GM19239 (cell line): ENCODE measurements at places on chromosomes 7 and 10.

DNA sequence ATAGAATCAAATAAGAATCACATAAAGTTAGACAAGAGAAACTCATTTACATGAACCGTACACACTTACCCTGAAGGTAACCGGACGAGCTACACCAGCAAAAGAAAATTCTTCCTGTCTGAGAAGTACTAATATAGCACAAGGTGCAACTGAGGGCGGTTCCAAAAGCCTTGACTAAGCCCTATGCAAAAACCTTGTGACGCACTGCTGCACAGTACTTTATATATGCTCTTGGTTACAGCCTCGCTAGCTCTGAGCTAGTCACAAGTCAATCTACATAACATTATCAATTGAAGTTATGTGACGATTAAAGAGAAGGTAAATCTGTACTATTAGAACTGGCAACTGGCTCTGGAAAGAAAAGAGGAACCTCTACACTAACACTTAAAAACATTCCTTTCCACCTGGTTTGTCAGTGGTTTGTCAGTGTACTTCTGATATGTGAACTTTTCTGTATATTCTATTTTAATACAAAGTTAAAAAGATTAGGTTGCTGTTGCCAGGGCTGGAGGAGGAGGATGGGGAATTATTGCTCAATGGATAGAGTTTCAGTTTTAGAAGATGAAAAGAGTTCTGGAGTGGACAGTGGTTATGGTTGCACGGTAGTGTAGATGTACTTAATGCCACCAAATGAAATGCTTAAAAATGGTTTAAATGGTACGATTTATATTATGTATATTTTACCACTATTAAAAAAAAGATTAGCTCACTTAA is 21.6 kb downstream of the NT5C3A start:
- peak; percentile 32 for DNase-seq

DNA sequence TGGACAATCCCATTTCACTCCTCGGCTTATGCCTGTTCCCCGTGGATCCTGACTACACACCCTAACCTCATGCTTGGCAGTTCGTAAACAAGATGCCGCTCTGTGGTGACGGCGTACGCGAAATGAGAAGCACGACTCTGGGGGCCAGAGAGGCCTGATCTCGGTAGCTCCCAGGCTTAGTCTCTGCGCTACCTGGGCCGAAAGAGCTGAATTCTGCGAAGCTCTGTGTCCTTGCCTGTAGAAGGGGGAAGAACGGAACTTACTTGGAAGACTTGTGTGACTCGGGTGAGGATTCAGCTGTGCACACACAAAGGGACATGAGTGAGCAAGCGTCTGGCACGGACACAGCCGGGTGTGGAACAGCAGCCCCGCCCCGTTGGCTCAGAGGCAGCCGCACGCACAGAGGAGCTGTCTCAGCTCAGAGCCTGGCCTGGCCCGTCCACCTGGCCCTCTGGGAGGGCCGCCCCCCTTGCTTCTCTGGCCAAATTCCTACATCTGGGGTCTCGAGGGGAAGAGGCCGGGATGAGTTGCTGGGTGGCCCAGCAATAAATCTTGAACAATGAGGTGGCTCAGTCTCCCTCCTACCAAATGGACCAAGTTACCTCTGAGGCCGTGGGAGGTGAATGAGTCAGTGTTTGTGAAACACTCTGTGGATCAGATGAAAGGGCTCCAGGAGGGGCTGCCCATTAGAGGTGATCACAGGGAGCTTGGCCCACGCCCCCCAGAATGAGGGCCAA is 83.8 kb downstream of the PDGFA start:
- no peak for DNase-seq

DNA sequence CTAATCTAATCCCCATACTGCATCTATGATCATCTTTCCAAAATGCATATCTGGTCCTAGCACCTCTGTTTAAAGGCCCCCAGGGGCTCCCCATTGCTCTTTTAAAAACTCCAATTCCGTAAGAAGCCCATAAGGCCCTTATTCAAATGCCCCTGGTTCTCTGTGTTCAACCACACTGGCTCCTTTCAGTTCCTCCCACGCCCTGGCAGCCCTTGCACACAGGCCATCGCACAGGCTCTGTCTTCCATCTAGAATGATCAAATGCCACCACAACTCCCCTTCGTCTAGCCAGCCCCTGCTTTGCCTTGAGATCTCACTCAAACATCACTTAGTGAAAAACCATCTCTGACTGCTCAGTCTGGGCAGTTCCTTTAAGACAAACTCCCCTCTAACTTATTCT is 112.9 kb upstream of the LYZL2 start:
- peak; percentile 36 for DNase-seq

- peak; percentile 1 for DNase-seq
Observed at GRCh38 chr7:44293561-44294324, 31.7 kb downstream of the CAMK2B start.

GRCh38 chr7:44183386-44183785 is 5.9 kb downstream of the GCK start:
- no peak for DNase-seq

- DNase-seq: no peak
Observed at GRCh38 chr10:121800146-121800545, 127.7 kb downstream of the ATE1 start.

GRCh38 chr7:150376560-150376959 is 2.6 kb upstream of the ZNF775 start:
- DNase-seq: no peak

DNA sequence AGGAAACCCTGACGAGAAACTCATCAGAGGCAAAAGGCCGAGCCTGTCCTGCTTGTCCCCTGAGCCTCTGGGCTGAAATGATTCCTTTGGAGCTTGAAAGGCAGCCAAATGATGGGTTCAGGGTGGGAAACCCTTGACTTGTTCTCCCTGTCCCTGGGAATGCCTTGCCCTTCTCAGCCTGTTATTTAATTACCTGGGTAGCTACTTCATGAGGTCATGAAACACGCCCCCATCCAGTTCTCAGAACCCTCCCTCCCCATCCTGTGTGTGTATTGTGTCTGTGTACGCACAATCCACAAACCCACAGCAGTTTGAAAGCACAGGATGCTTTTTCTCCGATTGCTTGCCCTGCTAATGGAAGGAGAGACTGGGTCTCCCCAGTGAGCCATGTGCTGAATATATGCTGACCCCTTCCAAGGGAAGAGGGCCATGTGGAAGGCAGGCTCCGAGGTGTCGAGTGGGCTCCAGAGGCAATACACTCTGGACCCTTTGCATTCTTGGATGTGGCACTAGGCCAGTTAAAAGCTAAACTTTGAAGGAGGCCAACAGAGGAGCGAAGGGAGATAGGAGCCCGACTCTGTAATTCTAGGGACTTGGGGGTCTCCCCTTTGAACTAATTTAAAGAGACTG is 10.6 kb downstream of the DUSP5 start:
- DNase-seq: no peak

- no peak for DNase-seq
Observed at GRCh38 chr7:97468493-97468892, 263.4 kb upstream of the TAC1 start.

- DNase-seq: no peak
Observed at GRCh38 chr10:633279-634245, 55.9 kb downstream of the DIP2C start.

DNA sequence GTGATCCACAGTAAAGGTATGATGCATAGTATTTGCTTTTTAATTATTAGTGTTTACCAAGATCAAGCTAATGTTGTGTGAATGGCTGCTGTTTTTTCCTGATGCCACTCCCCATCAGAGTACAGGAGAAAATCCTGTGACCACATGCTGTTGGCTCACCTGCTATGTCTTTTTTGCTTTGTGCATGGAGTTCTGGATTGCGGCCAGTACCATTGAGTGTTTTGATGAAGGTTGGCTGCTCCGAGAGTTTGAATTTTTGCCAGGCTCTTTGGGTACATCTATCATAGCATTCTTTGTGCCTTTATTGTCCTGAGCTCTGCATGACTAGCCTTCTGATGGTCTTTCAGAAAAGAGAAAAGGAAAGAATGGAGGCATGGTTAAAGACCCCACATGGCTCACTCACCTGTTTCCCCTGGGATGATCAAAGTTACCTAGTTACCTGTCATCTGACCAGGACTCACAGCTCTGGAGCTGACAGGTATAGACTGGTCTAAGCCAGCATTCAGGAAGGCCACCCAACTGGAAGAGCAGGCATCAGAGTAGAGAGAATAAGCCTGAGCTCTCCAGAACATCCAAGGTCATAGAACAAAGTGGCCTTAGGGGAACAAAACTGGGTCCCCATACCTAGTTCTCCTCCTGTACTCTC is 11.8 kb upstream of the SGPL1 start:
- DNase-seq: no peak

DNA sequence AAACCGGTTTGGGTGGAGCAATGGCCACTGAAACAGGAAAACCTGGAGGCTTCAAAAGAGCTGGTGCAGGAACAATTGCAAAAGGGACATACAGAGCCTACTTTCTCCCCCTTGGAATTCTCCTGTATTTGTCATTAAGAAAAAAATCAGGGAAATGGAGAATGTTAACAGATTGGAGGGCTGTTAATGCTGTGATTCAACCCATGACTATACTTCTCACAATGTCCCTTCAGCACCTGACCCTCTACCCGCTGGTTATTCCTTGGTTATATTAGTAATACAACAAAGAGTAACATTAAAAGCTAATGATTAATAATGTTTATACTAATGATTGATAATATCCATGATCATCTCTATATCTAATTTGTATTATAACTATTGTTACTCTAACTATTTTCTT is 34.4 kb upstream of the AKR1C2 start:
- DNase-seq: no peak

DNA sequence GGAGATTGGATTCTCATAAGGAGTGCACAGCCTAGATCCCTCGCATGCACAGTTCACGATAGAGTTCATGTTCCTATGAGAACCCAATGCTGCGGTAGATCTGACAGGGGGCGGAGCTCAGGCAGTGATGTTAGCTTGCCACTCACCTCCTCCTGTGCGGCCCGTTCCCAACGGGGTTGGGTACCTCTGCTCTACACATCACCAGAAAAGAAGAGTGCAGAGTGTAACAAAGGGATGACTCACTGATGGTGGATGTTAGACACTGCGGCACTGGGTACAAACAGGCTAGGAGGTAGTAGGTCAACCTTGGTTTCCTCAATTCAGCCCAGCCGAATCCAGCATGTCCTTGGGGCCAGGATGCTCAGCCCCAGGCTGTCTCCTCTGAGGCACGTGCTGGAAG is 66.8 kb upstream of the CHST15 start:
- DNase-seq: no peak

- peak; percentile 30 for DNase-seq
Observed at GRCh38 chr10:24503461-24504320, 220.0 kb downstream of the ARHGAP21 start.

DNA sequence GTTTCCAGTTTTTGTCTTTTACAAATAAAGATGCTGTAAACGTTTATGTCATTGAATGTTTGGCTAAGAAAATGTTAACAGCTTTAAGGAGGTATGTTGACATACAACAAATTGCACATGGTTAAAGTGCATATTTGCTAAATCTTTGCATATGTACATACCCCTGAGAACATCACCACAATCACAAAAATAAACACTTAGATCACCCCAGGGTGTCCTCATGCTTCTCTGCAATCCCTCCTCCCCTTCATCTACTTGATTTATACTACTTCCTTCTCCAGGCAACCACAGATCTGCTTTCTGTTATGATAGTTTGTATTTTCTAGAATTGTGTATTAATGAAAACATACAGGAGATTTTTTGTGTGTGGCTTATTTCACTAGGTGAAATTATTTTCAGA is 209.5 kb downstream of the GLRX3 start:
- DNase-seq: no peak

- no peak for DNase-seq
Observed at GRCh38 chr7:124208173-124208572, 175.3 kb upstream of the TMEM229A start.

DNA sequence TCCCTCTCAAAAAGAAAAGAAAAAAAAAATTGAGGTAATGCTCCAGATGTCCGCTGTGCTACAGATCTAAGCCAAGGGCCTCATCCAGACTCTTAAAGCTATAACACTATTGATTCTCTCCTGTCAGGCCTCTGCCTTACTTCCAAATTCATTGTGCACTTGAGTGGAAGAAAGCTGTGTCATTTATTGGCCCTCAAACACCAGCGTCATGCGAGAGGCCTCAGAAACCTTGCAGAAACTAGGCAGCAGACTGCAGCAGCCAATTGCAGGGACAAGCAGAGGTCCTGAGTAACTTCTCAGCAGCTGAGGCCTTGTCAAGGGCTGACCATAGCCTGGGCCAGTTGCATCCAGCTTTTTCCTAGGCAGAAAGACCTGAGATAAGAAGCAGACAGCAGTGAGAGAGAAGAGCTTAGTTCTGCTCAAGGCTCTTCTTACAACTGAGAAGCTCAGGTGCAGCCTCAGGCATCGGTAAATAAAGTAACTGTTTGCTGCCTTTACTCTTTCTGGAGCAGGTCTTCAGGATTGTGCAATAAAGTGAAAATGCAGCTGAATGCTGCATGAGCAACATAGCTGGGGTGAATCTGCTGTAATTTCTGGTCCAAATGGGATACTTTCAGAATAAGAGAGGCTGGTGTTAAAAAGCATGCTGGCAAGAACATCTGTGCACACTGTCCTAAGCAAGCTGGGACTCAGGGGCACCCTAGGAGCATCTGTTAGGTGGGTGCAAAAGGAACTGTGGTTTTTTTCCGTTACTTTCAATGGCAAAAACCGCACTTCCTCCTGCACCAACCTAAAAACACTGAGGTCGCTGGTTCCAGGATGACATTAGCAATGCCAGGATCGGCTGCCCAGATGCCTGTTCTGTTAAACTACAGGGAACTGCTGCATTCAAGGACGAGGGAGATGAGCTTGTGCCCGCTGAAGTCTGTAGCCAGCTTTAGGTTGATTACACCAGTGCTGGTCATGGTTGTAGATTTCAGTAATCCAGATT is 181.8 kb upstream of the PFKP start:
- DNase-seq: no peak

- no peak for DNase-seq
Observed at GRCh38 chr10:7277867-7278266, 133.0 kb downstream of the SFMBT2 start.

DNA sequence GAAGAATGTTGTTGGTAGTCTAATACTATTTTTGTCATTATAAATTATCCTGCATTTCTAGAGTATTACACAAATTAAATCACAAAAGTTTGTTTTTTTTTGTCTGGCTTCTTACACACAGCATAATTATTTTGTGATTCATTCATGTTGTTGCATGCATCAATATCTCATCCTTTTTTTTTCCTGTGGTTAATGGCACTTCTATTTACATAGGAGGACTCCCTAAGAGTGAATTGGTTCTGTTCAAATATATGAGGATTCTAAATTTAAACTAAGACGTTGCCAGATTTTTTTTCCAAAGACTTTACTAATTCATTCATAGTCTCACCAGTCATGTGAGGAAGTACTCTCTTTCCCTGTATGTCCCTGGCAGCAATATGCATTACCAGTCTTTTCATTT is 303.3 kb downstream of the GPR37 start:
- no peak for DNase-seq

- no peak for DNase-seq
Observed at GRCh38 chr7:53812135-53812534, 730.0 kb upstream of the VSTM2A start.

DNA sequence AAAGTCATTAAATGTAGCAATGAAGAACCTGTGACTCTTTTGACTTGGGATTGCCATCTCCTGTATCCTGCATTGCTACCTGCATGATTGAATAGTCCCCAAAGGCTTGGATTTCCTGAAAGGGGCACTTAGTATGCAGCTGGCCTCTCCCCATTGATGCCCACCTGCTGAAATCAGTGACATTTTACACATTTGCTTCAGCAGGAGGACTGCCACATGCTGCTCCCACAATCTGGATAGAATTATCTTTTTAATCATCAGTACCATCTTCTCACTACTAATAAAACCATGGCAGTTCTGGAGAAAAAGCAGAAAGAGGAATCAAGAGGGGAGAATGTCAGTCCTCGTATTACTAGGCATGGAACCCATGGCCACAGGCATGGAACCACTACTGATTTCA is 67.8 kb downstream of the SLC13A1 start:
- no peak for DNase-seq

GRCh38 chr7:104306793-104307192 is 21.6 kb upstream of the LHFPL3 start:
- no peak for DNase-seq
